ENCODE measurements at places on chromosomes 13 and 19.

DNA sequence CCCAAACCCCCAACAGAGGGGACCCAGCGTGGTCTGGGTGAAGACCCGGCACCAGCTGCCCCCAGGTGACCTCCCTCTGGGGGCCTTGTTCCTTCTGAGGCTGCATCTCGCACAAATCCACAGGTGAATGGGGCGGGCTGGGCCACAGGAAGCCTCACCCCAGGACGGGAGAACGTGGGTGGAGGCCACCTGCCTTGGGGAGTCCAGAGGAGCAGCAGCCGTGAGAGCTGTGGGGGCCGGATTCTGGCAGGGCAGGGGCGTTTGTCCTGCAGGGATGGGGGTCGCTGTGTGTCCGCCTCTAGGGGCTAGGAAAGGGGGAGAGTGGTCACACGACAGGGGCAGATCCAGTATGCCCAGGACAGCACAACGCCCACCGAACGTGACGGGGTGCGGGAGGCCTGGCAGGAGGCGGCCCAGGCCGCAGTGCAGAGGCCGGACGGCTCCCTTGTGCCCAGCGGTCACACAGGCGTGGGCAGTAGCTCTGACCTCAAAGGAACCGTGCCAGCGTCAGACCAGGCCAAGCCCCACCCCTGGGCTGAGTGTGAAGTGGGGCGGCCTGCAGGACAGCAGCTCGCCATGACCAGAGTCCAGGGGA lies 6.7 kb downstream of the POLR2E start:
- DNase-seq, result no peak

DNA sequence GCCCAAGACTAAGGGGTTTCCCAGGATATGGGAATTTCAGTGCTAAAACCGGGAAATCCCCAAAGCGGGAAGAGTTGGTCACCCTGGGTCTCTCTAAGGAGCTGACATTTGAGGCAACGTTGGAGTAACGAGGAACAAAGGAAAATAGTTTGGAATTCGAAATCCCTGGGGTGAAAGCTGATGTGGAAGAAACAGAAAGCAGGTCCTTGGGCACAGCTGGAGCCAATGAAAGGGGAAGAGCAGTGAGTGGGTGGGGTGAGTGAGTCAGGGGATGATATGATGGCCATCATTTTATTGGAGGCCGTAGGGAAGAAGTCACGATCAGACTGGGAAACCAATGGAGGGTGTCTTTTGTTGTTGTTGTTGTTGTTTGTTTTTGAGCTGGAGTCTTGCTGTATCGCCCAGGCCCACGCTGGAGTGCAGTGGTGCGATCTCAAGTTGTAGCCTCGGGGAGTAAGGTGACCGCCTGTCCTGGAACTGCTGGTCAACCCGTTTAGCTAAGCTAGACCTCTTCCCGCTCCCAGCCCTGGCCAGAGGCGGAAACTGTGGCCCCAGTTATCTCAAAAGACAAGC lies 3.4 kb upstream of the RFX2 start:
- DNase-seq, result no peak

- no peak for DNase-seq
Observed at GRCh38 chr13:44414716-44415115, 41.1 kb downstream of the SERP2 start.

DNA sequence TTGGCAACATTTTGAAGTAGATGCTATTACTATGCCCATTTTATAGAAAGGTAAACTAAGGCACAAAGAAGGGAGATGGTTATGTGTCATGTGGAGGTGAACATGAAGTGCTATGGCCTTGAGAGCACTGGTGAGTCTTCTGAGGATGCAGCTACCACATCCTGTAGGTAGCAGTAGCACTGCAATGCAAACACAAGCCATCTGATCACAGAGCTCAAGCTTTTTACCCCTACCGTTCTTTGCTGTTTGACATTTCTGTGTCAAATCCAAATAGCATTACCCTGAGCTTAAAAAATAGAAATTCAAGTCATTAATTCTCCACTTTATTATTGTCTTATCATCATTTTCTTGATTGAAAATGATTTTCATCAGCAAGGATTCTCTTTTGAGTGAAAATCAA lies 382.9 kb downstream of the KCTD12 start:
- DNase-seq, result no peak

DNA sequence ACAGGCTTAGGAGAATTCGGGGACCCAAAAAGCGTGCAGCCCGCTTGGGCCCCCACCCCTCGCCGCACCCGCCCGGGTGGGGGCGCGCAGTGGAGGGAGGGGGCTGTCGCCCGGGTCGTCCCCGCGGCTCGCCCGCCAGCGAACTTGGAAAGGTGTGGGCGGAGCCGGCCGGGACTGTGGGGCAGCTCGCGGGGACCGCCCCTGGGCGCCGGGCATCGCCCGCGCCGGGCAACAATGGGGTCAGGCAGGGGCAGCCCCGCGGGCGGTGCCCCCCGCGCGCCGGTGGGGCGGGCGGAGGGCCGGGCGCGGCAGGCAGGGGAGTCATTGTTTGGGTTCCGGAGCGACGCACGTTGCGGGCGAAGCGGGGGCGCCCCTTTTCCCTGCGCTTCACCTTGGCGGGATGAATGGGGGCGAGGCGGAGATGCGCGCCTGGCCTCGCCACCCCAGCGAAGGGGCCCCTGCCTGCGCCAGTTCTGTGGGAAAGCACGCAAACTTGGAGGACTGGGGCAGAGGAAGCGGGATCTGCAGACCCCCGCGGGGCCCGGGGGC lies 647 bp upstream of the KLF12 start:
- peak; percentile 62 for DNase-seq

DNA sequence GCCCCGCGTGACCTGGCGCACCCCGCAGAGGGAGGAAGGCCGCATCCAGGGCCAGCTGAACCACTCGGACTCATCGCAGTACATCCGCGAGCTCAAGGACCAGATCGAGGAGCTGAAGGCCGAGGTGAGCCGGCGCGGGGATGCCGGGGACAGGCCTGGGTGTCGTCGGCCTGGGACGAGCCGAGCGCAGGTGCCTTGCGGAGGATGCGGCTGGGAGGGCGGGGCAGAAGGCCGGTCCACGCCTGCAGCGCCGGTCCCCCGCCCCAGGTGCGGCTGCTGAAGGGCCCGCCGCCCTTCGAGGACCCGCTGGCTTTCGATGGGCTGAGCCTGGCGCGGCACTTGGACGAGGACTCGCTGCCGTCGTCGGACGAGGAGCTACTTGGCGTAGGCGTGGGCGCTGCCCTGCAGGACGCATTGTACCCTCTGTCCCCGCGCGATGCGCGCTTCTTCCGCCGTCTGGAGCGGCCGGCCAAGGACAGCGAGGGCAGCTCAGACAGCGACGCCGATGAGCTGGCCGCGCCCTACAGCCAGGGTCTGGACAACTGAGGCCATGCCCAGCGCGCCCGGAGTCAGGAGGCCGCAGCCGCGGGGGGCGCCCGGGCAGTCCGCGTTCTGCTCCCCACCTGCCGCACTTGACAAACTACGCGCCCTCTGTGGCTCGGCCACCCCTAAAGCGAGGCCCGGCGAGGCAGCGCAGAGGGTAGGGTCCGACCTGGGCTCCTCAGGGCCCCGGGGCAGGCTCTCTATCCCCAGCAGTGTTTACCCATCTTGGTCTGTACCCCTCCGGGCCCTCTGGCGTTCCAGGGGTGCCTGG lies 10.8 kb downstream of the PRR36 start:
- DNase-seq, result no peak

- DNase-seq, result no peak
Observed at GRCh38 chr19:19956434-19957075, 55.8 kb downstream of the ZNF93 start.

DNA sequence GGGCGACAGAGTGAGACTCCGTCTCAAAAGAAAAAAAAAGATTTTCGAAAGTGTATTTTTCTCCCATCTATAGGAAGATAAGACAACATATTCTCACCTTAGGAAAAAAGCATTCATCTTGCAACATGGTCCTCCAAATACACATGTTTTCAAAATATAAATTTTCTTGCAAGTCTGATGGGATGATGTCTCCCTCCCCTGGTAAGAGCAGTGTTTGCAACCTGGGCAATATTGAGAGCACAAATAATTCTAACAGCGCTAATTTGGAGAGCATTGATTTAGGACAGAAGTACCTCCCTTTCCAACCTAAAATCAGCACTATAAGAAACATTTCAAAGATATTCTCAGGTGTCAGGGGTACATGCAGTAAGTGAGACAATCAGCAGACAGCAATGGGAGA lies 61.0 kb upstream of the SHISA2 start:
- no peak for DNase-seq

DNA sequence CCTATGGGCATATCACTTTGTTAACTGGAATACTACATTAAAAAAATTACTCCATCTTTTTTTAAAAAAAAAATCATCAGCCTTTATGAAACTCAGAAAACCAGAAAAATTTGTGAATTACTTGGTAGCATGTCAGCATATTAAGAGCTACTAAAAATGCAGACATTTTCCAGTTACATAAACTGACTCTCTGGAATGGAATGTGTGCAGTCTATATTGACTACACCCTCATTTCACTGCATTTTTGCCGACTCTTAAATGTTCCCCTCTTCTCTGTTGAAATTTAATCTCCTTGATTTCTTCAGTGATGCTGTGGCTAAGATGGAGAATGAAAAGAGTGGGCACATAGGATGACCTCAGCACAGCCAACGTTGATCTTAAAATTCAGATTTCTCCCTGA lies 393.8 kb downstream of the ITGBL1 start:
- DNase-seq, result no peak

DNA sequence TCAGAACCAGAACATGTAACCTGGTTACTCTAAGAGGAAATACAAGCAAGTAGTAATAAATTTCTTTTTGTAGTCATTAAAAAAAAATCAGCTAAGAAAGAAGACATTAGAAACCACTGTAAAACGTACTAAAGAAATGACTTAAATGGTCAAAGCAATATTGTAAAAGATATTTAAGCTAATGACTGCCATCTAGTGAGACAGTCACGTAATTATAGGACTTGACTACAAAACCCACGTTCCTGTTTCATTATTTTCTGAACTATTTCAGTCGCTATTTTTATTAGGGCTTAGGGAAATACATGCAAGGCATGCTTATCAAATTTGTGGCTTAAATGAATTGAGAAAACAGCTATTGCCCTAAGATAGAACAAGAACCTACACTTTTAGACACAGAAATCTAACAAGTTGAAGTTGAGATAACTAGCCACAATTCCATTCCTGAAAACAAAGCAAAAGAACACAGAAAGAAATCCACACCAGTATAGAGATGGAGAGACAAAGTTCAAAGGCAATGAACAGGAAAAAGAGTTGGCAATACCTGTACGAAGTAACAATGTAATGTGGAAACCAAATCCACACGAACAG lies 17.9 kb downstream of the ALG5 start:
- DNase-seq, result no peak

- DNase-seq, result no peak
Observed at GRCh38 chr19:6271721-6272410, 7.9 kb downstream of the MLLT1 start.

GRCh38 chr13:52027832-52028231 lies 3.3 kb downstream of the UTP14C start:
- DNase-seq, result no peak

- DNase-seq, result no peak
Observed at GRCh38 chr13:76000131-76000530, 364.0 kb downstream of the LMO7 start.

- DNase-seq, result no peak
Observed at GRCh38 chr19:55494172-55494761, 6.0 kb downstream of the SSC5D start.

DNA sequence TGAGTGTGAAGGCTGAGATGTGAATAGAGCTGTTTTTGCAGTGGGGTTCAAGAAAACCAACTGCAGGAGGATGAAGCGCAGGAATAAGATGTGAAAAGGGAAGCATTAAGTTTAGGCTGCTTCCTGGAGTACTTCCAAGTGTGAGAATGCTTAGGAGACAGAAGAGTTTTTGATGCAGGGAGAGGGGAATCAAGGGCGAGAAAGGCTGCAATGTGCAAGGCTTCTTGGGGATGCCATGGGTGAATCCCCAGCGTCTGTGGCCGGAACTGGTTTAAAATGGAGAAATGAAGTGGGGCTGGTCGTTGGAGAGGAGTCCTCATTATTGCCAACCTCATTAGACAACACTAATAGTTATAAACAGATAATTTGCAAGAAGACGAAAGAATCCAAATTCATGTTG lies 764.9 kb downstream of the LIG4 start:
- no peak for DNase-seq

DNA sequence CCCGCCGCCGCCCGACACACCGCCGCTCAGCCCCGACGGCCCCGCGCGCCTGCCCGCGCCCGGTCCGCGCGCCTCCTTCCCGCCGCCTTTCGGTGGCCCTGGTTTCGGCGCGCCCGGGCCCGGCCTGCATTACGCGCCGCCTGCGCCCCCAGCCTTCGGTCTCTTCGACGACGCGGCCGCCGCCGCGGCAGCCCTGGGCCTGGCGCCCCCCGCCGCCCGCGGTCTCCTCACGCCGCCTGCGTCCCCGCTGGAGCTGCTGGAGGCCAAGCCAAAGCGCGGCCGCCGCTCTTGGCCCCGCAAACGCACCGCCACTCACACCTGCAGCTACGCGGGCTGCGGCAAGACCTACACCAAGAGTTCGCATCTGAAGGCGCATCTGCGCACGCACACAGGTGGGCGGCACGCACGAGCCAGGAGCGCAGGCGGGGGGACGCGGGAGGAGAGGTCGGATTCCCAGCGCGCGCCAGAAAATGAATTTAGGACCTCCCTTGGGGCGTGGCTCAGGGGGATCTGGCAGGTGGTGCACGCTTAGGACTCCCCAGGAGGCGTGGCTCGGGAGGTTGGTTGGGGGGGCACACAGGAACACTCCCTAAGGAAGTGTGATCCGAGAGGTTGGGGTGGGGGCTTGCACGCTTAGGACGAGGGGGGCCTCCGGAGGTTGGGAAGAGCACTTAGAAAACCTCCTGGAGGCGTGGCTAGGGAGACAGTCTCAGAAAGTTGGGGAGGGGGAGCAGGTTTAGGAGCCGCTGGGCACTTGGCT lies 1.2 kb downstream of the KLF2 start:
- peak; percentile 44 for DNase-seq

DNA sequence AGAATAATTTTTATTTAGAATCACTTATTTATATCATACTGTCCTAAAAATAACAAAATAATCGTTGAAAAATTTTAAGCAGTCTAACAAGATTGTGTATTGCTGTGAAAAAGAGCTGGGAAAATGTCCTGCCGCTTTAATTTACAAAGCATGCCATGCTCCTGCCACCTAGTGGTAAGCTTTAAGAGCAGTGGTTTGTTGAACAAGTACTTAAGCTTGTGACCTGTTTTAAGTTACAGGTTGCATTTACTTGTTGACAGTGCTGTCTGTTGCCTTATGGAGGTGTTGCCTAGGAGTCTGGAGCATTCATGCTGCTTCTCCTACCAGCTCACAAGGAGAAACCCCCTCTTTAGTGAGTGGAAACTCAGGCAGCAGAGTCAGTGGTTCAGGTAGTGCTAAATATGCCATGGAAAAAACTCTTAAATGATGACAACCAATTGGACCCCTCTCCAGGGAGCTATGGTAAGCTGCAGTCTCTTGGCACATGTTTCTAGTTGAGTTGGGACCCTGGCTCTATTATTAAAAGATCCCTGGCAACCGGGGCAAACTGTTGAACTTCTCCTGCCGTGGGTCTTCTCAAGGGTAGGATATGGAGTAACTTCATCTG lies 68.4 kb downstream of the SPATA13 start:
- no peak for DNase-seq

- no peak for DNase-seq
Observed at GRCh38 chr13:85638815-85639393, 160.3 kb downstream of the SLITRK6 start.

- DNase-seq, result no peak
Observed at GRCh38 chr19:13228561-13228960, 78.3 kb downstream of the IER2 start.

Data from T-helper 22 cell (primary cell).